ENCODE measurements at places on chromosomes 13 and 19.

- no peak for DNase-seq
Measured at GRCh38 chr19:9528757-9529336, 9.6 kb downstream of the ZNF426 start.

- DNase-seq = no peak
Measured at GRCh38 chr19:47531640-47532387, 17.0 kb upstream of the NAPA start.

- DNase-seq = no peak
Measured at GRCh38 chr13:107960301-107960700, 255.0 kb downstream of the LIG4 start.

GRCh38 chr13:87712012-87712411 lies 40.8 kb downstream of the SLITRK5 start:
- no peak for DNase-seq

DNA sequence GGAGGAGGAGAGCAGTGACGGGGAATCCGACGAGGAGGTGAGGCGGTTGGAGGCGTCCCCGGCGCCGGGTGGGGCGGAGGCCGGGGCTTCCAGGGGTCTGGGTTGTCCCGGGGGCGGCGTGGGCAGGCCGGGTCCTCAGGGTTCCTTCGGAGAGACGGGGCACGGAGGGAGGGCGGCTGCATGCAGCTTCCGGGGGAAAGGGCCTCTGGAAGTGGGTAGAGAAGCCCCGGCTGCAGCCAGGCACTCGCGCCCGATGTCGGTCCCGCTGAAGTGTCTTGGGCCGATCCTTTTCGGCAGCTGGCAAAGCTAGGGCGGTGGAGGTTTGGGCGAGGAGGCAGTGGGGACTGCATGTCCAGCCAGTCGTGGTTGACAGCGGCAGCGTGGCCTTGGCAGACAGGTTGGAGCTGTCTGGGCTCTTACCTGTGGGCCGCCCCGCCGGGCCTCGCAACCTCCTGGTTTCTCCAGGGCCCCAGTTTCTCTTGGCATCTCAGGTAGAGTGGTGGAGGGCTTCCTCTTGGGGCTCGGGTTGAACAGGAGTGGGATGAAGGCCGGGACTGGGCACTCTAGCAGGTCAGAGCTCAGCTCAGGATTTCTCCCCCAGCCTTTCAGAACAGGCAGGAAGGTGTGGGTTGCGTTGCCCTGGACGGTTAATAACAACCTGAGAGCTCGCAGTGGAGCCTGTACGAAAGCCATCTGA lies 690 bp downstream of the KMT2B start:
- DNase-seq = no peak

- DNase-seq = no peak
Measured at GRCh38 chr13:50950849-50951248, 41.3 kb downstream of the RNASEH2B start.

- DNase-seq = no peak
Measured at GRCh38 chr19:41327576-41328156, 17.7 kb downstream of the CCDC97 start.

GRCh38 chr13:39313721-39314120 lies 275.5 kb downstream of the NHLRC3 start:
- no peak for DNase-seq

DNA sequence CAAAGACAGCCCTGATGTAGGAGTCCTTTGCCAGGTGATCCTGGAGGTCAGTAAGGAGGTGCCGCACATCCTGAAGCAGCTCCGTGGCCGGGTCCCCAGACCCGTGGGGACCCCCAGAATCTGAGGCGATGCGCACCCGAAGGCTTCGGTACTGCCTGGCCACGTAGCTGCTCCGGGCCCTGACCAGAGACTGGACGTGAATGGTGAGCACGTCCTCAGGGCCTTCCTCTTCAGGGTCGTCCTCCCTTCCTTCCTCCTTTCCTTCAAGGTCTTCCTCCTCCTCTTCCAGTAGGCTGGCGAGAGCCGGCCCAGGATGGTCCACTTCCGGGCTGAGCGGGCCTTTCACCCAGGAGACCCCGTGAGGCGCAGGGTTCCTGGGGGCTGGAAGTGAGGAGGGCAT lies 7.5 kb downstream of the RINL start:
- DNase-seq = no peak

DNA sequence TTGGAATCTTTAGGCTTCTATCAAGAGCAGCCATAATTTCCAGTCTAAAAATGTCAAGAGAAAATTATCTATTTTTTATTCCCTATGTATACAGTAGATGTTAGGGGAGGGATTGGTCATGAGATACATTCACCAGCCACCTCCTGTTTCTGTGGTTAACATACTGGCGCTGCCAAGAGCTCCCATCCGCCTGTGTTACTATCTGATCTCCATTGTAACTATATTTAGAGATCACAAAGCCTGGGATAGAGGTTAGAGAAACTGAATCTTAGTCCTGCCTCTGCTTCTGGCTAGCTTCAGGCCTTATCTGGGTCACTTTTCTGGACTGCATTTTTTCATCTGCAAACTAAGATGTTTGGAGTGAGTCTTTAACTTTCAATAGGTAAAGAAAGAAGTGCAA lies 46.3 kb downstream of the POLR1D start:
- DNase-seq = no peak

GRCh38 chr13:35965226-35965927 lies 165.8 kb downstream of the DCLK1 start:
- DNase-seq = no peak

DNA sequence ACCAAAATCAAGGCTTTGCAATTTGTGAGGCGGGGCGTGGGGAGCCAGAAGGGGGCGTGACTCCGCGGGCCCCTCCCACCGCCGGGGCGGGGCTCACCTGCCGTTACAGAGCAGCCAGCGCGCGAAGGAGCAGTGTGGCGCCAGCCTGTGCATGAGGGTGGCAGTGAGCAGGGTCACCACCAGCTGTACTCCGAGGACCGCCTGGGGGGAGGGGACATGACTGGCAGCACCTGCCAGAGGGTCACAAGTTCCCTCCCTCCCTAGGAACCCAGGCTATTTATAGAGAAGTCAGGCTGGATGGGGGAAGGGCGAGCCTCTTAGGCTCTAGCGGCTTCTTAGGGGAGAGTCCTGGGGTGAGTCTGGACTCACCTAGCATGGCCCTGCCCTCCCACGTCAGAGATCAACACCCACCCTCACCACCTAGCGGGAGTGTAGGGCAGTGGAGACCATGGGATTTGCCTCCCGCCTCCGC lies 3.6 kb downstream of the TMEM161A start:
- DNase-seq = no peak

DNA sequence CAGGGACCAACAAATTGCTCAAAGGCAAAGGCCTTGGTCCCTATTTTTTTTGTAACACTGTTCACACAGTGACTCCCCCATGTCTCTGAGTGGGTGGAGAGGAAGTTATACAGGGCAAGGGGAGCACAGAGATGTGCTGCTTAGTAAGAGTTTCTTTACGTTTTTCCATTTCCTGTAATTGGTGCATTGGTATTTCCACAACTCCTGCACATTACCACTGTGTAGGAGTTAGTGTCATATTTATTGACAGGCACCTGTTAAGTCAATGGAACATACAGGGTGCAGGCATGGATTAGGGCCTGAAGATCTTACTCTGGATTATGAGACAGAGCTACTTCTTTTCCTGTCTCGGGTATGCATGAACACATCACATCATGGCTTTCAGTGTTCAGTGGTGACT lies 45.2 kb downstream of the SOX21 start:
- DNase-seq = no peak

GRCh38 chr19:7199613-7200533 lies 94.3 kb downstream of the INSR start:
- DNase-seq = no peak
